CMK (cell line): ENCODE measurements at places on chromosomes 7 and 10.

DNA sequence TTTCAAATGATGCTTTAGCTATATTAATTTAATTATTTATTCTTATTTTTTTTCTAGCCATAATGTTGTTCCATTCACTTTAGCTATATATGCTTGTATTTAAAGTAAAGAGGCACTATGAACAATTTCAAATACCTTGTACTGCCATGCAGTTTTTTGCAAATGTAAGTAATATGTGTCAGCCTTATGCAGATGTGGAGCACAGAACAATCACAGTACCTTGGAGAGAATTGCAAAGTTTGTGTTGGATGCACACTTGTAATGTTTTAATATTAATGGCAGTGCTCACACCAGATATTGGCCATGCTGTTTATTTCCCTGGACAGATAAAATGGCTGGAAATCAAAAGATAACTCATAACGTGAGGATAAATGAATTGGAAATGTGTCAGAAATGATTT lies 663.5 kb upstream of the SEMA3D start:
- no peak for DNase-seq

GRCh38 chr10:97180363-97180755 lies 5.4 kb downstream of the SLIT1 start:
- no peak for DNase-seq

DNA sequence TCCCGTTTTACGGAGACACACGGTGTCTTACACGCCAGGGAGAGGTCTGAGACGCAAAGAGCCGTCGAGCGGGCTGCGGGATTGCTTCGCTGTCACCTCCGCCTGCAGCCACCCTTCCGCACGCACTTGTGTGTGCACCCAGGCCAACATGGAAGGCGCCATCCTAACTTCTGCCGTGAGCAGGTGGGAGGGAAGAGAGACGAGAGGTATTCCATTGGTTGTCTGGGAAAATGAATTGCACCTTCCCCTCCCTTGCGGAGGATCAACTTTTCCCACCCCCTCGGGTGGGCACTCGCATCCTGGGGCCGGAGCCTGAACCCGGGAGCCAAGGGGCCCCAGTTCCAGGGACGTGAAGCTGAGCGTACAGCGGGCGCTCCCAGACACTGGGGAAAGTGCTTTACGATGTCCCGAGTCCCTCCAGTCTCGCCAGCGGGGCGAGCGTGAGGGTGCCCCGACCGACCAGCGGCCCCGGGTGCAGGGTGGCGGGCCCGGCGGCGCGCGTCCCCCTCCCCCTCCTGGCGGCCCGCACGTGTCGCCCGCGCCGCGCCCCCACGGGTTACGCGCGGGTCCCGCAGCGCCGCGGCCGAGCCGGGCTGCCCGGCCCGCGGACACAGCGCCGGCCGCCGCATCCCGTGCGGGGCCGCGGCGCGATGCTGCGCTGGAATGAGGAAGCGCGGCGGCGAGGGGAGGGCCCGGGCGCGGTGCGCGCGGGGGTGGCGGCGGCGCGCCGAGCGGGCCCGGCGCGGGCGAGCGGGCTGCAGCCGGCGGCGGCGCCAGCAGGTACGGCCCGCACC lies 984 bp upstream of the IKZF1 start:
- no peak for DNase-seq

DNA sequence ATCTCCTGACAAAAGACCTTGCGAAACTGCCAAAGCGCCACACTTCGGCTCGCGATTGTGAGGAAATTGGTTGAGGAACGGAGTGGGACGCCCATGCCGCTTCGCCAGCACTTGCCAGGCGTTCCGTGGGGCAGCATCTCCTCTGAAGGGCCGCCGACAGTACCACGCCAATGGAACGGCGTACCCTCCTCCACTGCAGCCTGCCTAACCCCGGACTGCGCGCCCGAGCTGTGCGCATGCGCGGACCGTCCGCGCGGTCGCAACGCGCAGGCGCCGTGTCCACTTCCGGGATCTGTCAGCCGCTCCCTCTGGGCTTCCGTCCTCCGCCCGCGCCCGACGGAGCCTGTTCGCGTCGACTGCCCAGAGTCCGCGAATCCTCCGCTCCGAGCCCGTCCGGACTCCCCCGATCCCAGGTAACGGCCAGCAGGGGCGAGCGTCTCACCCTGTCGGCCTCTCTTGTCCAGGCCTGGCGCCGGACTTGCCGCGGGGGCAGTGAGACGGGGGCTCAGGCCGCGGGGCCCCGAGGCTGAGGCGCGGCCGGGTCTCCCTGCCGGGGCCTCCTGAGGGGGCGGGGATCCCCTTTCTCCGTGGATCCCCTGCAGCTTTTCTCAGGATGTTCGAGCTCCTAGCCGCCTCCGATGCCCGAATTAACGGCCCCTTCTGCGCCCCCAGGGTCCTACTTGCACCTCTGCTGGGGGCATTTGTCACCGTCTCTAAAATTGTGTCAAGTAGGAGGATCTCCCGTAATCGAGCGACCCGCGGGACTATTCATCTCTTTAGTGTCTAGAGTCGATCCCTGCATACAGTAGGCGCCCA lies at the start of gene ARPC1A:
Gene ARPC1A (plus strand): TSS at position 307 of the 816 bp plus-strand sequence. CDS start 7,456 bp downstream, outside the sequence.
- peak; percentile 87 for DNase-seq

GRCh38 chr10:32379318-32379949 lies 32.5 kb upstream of the EPC1 start:
- DNase-seq = no peak

DNA sequence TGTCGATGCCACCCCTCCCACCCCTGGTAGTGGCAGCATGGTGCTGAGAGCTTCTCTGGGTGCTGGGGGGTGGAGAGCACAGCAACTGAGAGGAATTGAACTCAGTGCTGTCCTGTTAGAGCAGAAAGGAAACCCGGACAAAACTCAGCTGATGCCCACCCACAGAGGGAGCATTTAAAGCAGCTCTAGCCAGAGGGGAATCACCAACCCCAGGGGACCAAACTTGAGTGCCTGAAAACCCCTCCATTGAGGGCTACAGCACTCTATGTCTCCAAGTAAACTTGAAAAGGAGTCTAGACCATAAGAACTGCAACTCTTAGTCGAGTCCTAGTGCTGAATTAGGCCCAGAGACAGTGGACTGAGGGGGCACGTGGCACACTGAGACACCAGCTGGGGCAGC lies 16.8 kb upstream of the FOXI2 start:
- DNase-seq = no peak

GRCh38 chr10:130941886-130942285 lies 369.6 kb downstream of the TCERG1L start:
- no peak for DNase-seq

DNA sequence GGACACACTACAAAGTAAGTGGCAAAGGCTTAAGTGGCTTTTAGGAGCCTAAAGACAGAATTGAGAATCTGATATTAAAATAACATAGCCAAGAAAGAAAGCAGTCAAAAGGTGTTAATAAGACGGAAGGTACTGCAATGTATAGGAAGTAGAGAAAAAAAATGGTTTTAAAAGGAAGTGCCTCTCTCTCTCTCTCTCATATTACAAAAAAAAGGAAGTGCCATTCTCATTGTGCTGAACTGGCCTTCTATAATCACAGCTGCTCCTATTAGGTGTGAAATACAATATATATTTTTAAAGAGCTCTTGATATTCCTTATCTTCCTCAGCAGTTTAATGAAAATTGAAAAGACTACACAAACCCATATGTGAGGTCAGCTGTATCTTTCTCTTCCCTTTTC lies 199.4 kb upstream of the NPVF start:
- DNase-seq = no peak

DNA sequence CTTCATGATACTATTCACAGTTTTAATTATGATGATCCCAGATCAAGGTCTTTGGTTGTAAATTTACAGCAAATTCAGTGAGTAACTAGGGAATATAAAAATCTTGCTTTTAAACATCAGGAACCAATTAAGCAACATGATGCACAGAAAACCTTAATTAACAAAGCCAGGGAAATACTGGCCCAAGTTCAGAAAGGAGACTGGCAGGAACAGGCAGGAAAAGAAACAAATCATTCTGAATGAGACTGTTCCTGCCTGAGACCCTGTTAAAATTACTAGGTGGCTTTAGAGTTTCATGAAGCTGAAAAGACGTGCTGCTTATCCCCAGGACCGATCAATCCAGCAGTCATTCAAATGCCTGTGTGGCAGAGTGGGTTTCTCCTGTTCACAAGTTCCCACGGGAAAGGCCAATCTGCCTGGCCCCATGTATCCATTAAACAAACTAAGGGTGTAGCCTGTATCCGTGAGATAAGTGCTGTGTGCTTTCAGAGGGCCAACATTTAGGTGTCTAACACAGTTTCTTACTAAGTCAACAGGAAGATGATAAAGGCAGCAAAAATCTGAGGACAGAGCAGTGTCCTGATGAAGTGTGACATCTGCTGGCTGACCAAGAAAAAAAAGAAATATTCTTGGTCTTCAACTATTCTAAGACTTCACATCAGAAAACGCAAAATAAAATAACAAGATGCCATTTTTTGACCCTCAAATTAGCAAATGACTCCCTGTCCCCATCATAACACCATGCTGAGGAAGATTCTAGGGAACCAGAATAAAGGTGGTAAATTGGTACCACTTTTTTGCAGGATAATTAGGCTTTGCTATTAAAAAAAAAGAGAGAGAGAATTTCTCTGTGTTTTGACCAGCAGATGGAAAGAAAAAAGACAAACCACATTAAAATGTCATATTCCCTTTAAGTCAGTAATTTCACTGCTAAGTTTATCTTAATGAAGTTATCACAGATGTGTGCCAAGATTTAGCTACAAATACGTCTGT lies 34.2 kb downstream of the PUS7 start:
- no peak for DNase-seq

GRCh38 chr10:86254081-86254480 lies 112.5 kb downstream of the GRID1 start:
- no peak for DNase-seq

DNA sequence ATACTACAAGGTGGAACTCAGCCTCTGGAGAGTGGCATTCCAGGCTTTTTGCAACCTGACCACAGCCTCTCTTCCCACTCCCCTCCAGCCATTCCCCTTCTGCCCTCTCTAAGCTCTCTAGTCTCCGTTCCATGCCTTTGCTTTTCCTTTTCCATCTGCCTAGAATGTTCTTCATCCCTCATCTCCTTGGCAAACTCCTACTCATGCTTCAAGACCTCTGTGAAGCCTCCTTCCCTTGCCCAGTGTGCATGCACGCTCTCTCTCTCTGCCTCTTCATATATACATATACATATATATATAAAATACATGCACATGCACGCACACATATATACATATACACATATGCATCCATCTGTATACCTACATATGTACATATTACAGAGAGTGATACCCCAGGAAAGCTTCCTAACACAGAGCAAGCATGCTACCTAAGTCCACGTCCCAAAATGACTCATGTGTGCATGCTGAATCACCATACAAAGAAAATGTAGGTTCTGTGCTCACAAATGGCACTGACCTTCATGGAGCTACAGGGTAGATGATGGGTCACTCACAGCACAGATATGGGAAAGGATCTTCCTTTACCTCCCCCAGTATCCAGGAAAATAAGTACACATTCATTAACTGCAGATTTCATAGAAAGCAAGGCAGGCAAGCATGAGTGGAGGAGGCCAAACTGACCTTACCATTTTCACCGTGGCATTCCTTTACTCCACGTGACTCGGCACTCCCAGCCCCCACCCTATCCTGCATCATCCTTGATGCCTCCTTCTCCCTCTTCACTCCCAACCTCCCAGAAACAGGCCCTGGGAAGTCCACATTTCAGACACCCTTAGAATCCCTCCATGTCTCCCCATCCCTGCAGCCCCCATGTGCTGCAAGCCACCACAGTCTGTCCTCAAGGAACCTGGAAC lies 238.4 kb upstream of the ZMIZ1 start:
- DNase-seq = no peak

DNA sequence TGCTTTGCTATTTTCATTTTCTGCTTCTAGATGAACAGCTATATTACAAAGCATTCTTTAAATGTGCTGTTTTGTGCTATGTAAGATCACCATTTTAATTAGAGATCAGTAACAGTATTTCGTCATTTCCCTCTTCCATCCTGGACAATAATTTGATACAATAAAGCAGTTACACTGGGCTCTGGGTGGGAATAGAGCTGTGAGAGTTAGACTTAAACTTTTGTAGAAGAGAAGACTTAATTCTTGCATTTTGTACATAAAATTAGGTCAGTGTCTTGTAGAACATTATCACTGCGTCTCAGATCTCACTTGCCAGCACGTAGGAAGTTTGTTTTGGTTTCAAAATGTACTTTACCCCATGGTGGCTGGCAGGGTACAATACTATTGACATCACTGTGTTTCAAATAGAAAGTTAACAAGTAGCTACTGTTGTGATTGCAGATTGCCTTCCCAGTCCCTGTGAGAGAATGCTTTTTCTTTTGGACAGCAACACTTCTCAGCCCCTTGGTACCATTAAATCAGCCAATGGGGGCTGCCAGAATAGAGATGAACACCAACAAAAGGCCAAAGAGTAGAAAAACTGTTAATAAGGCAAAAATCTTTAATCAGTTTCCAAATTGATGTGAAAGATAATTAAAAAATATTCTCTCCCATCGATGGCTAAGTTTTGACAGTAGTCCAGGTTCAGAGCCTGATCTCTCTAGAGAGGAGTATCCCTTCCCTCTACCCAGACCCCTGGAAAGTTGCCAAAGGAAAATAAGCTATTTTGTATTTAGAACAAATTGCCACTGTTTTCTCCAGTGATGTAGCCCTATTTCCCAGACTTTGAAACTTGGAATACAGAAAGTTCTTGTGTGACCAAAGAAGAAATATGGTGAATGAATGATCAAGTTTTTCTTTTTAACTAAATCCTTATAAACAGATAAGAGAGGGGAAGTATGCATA lies 35.1 kb downstream of the SMNDC1 start:
- no peak for DNase-seq

GRCh38 chr7:136942994-136943393 lies 74.5 kb downstream of the CHRM2 start:
- DNase-seq = no peak

DNA sequence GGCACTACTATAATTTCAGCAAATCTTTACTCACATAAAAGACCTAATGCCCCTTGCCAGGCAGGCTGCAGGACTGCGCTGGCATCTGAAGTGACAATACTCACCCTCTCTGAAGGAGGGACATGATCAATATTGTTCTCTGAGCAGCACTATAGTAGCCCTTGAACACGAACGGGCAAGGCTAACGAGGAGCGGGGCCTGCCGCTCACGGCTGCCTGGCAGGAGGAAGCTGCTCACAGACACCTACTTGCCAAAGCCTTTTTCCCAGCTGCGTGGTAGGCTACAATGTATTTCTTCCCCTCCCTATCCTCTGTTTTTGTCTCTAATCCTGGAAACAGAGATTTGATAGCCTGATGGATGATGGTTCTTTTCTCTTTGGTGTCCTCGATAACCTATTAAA lies 19.9 kb downstream of the PUS7 start:
- DNase-seq = no peak

DNA sequence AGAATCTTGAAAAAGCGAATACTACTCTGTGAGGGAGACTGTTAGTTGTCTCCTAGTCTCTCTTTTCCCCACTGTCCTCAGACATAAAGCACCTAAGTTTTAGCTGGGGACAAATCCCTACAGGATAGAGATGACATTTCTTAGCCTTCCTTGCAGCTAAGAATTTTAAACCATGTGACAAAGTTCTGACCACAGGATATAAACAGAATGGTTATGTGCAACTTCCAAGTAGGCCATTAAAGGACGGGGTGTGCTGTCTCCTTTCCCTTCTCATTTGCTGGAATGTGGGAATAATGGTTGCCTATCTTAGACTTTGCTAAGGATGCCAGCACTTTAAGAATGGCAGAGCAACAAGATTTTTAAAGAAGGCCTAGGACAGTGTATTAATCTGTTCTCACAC lies 74.9 kb upstream of the PRPS1L1 start:
- no peak for DNase-seq
